Right renal cortex interstitium (tissue), 3 donors: ENCODE measurements at places on chromosomes 7 and 10. TPM values are rescaled to one million over a fixed set of nuclear protein-coding genes. Genes with fewer than 3 reads are reported as not detected.

GRCh38 chr10:131789516-131789915, 111.3 kb upstream of the PPP2R2D start:
- no peak for DNase-seq

GRCh38 chr7:19984231-19984632, 210.8 kb upstream of the TMEM196 start:
- no peak for DNase-seq

SPDYE16 gene
- polyA plus RNA-seq: 1.8 TPM

GRCh38 chr7:36881233-36881874, 157.1 kb upstream of the AOAH start:
- DNase-seq: no peak

- DNase-seq: no peak
Measured at GRCh38 chr7:146411975-146412374, 295.4 kb downstream of the CNTNAP2 start.

GRCh38 chr10:33735464-33735923, 401.0 kb upstream of the NRP1 start:
- DNase-seq: no peak

GDF2 gene
- polyA plus RNA-seq: not detected

SUN3 gene
- polyA plus RNA-seq: 0.11 TPM

SCD gene
- polyA plus RNA-seq: 45.1 TPM

GRCh38 chr7:65798111-65799075, 74.5 kb upstream of the VKORC1L1 start:
- DNase-seq: no peak

- no peak for DNase-seq
Measured at GRCh38 chr7:112156412-112156811, 49.8 kb downstream of the DOCK4 start.

DNA sequence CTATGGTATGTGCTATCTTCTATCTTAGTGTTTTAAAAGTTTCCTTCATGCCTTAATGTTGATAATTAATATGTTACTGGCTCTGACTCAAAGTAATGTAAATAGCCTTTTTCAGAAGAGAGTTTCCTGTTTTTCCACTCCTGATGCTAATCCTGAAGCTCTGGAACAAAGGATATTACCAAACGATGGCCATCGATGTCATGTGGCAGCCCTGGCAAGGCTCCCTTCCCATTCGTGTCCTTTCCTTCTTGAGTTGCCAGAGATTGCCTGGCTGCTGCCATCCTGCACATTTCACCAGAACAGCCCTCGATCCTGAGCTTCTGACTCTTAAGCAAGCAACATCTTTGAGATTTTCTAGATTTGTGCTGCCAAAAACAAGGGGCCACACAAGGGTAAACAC, 46.0 kb downstream of the RNF133 start:
- no peak for DNase-seq

DNA sequence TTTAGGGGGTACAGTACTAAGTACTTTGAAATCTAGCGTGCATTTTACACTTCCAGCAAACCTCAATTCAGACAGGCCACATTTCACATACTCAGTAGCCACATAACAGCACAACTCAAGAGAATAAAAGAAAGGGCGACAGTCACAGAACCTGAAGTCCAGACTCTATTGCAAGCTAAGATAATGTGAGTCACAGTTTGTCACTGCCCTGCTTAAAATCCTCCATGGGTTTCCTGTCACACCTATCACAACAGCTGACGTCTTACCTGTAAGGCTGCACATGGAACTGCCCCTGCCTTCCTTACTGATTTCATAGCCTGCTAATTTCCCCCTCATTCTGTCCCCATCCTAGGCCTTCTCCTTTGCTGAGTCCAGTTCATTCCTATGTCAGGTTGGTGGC, 16.1 kb upstream of the CDK14 start:
- no peak for DNase-seq

VAX1 gene
- not detected for polyA plus RNA-seq

GRCh38 chr10:60853107-60853506, 74.8 kb downstream of the CDK1 start:
- no peak for DNase-seq

- DNase-seq: no peak
Measured at GRCh38 chr7:71824006-71824760, 588.0 kb downstream of the CALN1 start.

- DNase-seq: no peak
Measured at GRCh38 chr7:99839287-99840021, 11.6 kb downstream of the CYP3A43 start.

GRCh38 chr10:124262234-124262865, 156.4 kb downstream of the OAT start:
- no peak for DNase-seq

DNA sequence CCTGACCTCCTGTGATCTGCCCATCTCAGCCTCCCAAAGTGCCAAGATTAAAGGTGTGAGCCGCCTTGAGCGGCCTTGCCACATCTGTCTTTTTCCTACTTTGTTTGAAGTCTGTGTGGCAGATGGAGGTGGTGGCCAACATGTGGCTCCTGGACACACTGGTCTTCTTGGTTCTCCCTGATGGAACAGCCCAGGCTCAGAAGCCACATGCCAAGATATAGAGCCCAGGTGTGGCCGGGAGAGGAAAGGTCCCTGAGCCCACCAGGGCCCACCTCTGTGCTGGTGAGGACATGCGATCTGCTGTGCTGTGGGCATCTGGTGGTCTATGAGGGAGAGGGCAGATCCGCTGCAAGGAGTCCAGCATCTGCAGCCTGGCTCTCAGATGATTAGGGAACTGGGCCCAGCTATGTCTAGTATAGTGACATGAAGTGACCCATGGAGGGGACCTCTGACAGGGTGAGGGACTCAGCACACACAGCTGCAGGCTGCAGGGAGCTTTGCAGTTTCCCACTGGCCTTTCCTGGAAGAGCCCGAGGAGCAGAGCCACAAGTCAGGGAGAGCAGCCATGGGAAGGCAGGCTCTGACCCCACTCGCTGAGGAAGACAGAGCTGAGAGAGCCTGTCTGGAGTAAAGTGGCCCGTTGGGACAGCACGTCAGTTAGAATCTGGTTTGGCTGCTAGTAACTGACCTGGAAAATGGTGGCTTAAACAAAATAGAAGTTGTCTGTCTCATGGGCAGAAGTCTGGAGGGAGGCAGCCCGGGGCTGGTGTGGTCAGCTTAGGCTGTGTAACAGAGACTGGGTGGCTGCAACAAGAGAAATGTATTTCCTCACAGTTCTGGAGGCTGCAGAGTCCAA, 25.9 kb downstream of the ADCY1 start:
- no peak for DNase-seq

GRCh38 chr10:87667493-87667892, 7.8 kb downstream of the PAPSS2 start:
- DNase-seq: no peak
